ENCODE measurements at places on chromosomes 3 and 15.

DNA sequence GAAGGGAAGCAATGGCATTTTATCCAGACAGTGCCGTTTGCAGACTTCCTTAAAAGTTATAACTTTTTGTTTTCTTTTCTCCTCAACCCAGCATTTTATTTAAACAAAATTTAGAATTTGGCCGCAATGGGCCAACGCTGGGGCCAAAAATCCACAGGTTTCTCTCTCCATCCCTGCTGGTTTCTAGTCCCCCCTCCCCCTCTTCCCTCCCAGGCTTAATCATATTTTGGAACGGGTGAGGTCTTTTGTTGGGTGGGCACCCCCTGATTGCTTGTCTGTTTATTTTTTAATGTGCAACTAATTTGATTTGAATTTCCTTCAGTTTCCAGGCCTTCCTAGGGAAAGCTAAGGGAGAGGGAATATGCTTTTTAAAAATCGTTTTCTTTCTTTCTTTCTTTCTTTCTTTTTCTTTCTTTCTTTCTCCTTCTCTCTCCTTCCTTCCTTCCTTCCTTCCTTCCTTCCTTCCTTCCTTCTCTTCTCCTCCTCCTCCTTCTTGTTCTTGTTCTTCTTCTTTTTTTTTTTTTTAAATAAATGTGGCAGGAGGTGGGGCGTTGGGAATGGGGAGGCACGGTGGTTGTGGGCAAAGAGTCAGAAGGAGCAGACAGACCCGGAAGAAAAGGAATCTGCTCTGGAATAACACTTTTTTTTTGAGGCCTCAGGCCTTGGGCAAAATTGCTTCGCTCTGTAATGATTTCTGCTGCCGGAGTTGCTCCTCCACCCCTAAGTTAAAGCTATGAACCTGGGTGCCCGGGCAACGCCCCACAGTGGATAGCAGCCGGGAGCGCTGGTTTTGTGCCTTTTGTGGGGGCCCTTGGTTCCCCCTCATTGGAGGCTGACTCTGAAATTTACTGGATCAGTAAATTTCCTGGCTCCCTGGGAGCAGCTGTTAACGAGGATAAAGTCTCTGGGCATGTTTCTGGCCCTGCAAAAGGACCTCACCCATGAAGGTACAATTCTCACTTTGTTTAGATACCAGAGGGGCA, 1.9 kb downstream of the FNDC3B start:
- DNase-seq, result peak; percentile 36

GRCh38 chr3:14861031-14861430, 42.3 kb downstream of the FGD5 start:
- no peak for DNase-seq

GRCh38 chr3:32316976-32317375, 74.7 kb upstream of the CMTM7 start:
- no peak for DNase-seq

- no peak for DNase-seq
Measured at GRCh38 chr3:155912579-155913190, 42.2 kb downstream of the GMPS start.

DNA sequence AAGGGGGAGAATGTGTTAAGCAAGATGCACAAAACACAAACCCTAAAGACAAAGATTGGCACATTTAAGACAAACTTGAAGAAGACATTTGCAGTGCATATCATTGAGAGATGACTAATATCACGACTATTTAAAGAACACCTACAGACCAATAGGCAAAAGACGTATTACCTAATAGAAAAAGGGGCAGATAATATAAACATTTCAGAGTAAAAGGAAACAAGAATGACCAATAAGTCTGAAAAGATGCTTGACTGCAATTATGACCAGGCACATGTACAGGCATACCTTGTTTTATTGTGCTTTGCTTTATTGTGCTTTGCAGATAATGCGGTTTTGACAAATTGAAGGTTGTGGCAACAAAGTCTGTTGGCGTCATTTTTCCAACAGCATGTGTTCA, 4.9 kb downstream of the HACD3 start:
- DNase-seq, result no peak

DNA sequence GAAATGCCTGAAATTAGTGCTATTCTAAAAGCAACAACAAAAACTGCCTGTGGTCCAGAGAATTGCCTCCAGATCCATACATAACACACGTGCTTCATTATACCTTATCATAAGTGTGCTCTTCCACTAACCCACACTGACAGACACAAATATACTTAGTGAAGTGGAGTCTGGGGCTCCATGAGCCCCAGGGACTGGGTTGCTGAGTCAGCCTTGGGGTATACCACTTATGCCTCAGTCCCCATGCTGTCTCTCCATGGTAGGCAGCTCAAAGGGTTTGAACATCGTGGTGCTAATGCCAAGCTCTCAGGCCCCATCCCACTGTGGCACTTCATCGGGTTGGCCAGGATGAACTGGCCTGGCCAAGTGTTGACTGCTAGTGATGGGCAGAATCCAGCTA, 10.8 kb downstream of the ZDHHC3 start:
- no peak for DNase-seq

- DNase-seq, result no peak
Measured at GRCh38 chr3:138985932-138986331, 20.1 kb downstream of the PRR23A start.

- DNase-seq, result no peak
Measured at GRCh38 chr3:129984125-129984524, 9.6 kb downstream of the TRH start.

DNA sequence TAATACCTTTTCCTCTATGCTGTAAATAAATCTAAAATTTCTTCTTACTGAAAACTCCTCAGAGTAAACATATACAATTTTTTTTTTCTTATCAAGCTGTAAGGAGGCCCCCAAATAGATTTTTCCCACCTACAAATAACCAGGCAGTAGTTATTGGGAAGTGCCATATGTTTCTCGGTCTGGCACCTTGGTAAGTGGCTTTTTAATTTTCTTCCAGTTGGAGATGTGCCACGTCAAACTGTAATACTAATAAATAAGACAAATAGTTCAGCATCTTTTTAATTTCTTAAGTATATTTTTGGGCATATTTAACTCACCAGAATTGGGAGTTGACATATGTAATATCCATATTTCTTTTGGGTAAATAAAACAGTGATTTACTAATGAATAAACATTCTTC, 346.3 kb downstream of the DIPK2A start:
- DNase-seq, result no peak

DNA sequence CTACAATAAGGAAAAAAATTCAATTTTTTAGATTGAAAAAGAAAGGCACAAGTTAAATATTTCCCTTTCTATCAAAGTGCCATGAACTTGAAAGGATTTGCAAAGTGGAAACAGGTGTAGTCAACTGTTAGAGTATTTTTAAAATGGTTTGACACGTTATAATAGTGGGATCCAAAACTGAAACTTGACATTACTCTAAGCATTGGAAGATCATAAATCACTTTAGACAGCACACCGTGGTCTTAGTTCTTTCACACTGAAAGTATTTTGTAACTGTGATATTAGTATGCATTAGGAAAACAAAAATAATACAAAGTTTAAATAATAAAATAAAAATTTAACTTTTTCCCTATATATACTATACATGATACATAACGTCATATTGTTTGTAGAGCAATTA, 933.1 kb downstream of the EPHA3 start:
- no peak for DNase-seq

GRCh38 chr15:26722621-26723160, 50.2 kb downstream of the GABRB3 start:
- DNase-seq, result no peak

DNA sequence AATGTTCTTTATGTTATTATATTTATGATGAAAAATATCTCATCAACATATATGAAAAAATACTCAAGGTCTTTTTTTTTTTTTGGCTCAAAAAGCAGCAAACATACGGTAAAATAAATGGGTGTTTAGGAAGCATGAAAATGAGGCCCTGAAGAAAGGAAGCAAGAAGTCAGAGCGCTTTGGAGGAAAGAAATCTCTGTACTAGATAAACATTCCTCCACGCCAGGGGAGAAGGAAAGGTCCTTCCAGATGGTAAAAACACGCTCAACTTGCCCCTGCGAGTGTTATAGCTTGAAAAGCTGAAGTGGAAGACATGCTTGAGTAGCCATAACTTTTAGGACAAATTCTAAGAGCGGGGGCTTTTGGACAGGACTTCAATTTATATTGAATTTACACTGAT, 52.9 kb downstream of the FEM1B start:
- no peak for DNase-seq

DNA sequence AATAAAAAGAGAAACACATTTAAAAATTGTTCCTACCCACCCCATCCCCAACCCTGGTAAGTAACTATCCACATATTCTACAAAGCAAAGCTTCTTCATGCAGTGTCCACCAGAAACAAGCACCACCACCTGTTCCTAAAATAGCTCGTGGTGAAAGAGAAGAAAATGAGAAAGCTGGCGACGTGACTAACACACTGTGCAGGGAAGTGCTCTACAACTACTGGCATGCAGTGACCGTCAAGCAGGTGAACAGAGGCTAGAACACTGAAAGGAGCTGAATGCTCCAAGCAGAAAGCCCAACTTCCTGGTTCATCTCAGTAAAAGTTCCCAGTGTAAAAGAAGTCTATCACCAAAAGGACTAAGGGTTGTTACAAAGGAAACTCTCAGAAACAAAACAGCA, 80.7 kb downstream of the NR2E3 start:
- DNase-seq, result no peak

- no peak for DNase-seq
Measured at GRCh38 chr15:27570746-27571145, 528.4 kb downstream of the OCA2 start.

DNA sequence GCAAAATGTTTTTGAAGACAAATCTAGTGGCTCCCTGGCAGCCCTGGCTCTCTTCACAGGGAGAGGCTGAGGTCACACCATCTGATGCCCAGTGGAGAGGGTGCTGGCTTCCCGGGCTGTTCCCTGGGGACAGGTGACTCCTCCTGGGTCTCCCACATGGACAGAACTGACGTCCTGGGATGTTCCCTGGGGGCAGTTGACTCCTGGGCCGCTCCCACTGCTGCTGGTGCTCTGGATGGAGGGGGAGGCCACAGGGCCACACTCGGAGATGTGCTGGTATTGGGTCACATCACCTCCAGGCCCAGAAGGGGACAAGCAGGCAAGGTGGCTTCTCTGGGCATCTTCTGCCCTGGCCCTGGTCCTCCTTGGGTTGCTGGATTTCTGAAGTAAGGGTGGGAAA, 27.8 kb upstream of the ACAD9 start:
- DNase-seq, result no peak

GRCh38 chr15:35150361-35150760, 65.3 kb upstream of the NANOGP8 start:
- DNase-seq, result no peak

GRCh38 chr3:36505393-36505792, 125.1 kb downstream of the STAC start:
- DNase-seq, result no peak

- DNase-seq, result no peak
Measured at GRCh38 chr15:101709466-101709865, 14.8 kb downstream of the TARS3 start.

DNA sequence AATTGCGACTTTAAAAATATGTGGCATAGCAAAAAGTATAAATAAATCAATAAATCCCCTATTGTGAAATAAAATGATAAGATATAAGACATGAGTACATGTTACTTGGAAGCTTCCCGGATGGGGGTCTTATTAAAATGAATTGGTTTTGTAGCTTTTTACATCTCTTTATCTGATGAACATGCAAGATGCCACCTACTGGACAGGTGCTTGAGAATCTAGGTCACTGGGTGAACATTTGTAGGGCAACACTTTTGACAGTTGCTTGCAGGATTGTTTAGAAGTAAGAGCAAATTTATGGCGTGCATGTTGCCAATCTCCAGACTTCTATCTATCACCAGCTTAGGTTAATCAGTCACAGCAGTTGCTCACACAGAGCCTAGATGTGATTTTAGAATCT, 362.7 kb upstream of the SUCLG2 start:
- no peak for DNase-seq

- DNase-seq, result no peak
Measured at GRCh38 chr3:10248984-10249748, 907 bp downstream of the TATDN2 start.

DNA sequence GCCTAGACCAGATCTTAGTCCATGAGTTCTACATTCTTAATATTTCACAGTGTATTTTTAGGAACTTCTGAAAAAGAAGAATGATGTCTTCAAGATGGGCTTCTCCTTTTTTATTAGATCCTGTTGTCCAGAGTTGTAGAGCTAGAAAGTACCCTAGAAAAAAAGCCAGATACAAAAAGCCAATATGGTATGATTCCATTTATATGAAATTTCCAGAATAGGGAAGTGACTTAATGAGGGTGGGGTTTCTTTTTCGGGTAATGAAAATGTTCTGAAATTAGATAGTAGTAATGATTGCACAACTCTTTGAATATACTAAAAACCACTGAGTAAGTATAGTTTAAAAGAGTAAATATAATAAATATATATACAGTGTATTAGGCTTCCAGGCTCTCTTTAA, 116.9 kb downstream of the NFKBIZ start:
- DNase-seq, result no peak

DNA sequence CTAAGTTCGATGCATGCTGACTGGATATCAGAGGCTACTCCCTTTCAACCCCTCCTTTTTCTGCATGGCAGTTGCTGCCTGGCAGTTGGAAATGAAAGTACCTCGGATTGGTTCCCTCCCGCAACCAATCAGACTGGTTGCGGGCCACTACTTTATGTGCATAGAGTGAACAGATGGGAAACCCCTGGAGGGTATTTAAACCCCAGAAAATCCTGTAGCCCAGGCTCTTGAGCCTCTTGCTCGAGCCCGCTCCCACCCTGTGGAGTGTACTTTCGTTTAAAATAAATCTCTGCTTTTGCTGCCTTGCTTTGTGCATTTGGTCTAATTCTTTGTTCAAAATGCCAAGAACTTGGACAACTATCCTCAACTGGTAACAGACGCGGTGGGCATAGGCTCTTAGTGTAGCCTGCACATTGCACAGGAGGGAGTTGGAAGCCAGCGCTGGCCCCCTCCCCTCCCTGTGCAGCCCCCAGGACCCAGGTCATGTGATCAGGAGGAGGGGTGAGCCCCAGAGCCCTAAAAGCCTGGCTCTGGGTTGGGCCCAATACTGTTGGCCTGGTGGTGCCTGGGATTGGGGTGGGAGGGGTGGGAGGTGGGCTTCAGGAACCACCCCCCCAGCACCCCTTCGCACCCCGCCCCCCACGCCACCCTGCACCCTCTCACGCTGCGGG, 26.8 kb downstream of the RHCG start:
- no peak for DNase-seq

- DNase-seq, result no peak
Measured at GRCh38 chr3:3778641-3779270, 20.5 kb upstream of the LRRN1 start.

DNA sequence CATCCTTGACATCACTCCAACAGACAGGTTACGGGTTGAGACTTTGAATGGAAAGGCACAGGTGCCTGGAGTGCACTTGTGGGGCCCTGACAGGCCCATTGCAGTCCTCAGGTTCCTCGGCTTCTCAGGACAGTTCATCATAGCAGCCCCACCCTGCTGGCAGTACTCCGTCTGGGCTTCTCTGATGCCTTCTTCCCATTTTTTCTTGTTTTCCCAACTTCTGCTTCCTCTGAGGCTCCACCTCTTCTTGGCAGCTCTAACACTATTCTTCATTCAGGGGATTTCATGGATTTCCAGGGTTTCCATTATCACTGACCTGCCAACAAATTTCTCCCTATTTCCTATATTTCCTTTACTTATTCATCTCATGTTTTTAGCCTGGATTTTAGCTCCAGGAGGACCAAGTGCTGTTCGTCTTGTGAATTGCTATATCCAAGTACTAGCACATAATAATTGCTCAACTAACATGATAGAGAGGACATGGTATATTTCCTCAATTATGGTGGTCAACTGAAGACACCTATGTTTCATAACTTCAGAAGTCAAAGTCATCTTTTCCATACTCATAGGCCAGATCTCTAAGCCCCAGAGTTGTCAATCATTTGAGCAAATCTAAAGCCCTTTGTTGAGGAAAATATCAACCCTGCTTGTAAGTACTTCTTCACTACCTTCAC, 16.2 kb downstream of the NCEH1 start:
- no peak for DNase-seq
